NCI-H187 treated with DMSO at 0.1 percent for 48 hours (cell line): ENCODE measurements at places on chromosomes 12 and 14.

DNA sequence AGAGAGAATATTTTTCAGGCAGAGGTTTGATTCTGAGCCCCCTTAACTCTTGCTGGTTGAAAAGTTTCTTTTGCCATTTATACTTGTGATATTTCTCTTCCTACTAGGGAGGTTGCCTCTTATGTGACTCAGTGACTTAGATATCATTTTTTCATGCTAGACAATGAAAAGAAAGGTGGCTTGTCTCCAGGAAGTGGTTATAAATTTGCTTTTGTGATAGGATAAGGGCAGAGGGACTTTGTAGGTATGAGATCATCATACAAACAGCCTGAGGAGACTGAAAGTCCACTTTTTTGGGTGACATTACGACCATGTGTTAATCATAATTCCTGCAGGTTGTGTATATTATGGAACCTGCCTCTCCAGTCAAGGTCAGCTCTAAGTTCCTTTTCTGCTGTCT, 35.8 kb downstream of the ACSM4 start:
- DNase-seq: no peak

DNA sequence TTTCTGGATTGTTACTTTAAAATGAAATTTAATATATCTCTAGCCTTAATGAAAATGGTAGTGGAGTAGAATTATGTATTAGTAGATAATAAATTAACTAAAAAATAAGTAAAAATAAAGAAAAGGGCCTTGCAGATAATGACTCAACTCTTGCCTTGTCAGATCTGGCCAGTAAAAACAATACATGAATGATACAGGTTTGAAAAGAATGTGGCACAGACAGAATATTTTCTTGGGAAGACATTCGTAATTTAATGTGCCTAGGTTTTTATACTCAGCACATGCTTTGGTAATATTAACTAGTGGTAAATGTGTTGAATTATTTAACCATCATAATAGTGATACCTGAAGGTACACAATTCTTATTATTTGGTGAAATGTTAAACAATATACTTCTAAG, 28.3 kb downstream of the ATF7IP start:
- DNase-seq: no peak

DNA sequence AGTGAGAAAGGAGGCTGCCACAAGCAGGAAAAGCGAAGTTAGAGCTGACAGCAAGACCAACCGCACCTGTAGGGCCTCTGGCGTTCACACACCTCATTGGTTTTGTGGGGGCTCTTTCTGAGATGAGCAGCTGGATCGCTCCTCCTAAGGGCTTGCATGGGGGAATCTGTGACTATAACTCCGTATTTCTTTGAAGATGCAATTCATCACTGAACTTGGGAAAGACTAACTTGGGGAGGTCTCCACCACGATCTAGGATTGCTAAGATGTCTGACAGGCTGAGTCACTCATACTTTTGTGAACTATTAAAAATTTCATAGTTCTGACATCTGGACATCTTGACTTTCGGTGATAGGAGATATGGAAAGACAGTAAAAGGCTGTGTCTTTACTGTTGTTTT, 173.6 kb downstream of the ETV6 start:
- DNase-seq: no peak

DNA sequence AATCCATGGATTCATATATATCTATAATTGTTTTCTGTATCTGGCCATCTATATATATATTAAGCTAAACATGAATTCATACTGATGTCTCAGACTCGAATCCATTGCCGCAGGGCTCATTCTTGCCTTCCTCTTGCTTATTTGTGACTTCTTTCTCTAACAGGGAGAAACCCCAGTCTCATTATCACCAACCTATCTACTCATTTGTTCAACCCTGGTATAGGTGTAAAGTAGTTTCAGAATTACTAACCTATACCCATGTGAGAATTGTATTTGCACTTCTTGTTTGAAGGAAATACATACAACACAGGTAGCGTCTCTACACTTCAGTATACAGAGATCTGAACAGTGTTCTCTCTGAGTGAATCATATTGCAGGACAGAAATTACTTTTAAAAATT, 77.7 kb downstream of the PTPN11 start:
- DNase-seq: no peak

GRCh38 chr14:75915045-75915444, 66.8 kb downstream of the TGFB3 start:
- no peak for DNase-seq
